ENCODE measurements at places on chromosomes 7 and 10.

- DNase-seq: no peak
Measured at GRCh38 chr7:26006426-26006825, 145.6 kb upstream of the NFE2L3 start.

- DNase-seq: no peak
Measured at GRCh38 chr10:1149793-1150637, 93.8 kb downstream of the WDR37 start.

- no peak for DNase-seq
Measured at GRCh38 chr10:69730251-69731156, 71.2 kb upstream of the COL13A1 start.

DNA sequence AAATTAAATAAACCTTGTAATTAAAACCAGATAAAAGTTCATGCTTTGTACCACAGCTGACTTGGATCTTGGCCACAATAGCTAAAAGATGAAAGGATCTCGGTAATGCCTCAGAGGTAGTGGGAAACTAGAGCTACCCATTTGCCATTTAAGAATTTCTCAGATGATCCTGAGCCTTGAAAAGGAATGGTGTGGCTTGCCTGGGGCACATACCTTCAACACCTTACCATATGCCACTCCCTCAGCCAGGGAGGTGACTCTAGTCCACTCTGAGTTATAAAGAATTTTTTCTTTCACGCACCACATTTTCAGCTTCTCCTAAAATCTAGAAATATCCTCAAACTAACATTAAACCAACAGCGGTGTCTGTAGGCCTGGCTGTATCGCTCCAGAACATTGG is 516.3 kb upstream of the TEX47 start:
- DNase-seq: no peak

DNA sequence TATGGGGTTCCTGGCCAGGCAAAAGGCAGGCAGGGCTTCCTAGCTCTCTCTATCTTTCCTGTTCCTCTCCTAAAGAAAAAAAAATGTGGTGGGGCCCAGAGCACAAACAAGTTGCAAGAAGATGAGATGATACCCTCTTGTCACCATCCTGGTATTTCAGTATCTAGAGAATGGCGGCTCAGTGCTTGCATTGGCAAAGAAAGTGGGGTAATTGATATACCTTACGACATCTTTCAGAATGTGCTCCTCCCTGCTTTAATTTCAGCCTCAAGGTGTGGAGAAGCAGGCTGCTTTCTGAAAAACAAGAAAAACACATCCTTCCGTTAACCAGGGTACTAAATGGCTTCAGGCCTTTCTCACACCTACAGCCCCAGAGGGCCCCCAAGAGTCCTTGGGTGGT is 34.5 kb upstream of the CUX1 start:
- no peak for DNase-seq

DNA sequence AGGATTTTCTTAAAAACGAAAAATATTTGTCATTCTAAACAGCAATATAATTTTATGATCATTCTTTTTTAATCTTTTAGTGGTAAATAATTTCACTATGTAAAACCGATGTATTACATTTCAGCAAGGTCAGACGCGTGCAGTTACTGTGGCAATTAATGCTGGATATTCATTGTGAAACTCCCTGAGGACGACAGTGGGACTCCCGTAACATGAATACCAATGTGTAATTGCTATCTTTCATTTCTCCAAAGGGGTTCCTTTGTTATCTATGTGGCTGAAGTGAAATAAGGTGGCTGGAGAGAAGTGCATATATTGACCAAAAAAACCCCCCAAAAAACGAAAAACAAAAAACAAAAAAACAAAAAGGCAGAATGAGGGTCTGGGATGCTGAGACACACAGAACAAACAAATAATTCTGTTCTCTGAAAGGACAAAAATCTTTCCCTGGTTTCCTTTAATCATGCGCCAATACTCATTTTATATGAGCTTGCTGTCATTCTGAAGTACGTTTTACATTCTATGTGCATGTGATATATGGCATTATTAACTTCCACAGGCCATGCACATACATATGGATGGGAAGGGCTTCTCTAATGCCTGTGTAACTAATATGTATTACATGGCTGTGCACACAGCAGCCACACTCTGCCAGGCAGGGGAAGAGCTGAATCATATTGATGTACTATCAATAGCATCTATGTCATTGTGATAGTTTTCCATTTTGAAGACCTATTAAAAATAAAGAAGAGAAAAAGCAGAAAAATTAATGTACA is 161.4 kb downstream of the RAPGEF5 start:
- DNase-seq: no peak

DNA sequence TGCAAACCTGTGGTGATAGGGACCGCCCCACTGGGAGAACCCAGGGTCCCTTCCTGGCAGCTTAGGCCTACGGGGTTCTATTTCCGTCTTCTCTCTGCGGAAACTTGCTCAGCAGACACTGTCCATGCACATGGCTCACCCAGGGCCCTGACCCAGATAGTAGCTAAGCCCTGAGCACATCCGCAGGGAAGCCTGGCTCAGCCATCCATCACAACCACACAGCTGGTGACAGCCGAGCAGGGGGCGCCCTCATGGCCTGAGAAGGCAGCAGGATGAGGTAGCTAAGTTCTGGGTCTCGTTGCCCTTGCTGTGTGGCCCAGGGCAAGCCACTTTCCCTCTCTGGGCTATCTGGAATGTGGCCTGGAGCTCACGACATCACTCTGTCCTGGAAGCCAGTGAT is 23.3 kb downstream of the NPTX2 start:
- no peak for DNase-seq

- DNase-seq: no peak
Measured at GRCh38 chr7:5477723-5478531, 54.3 kb upstream of the TNRC18 start.

- DNase-seq: no peak
Measured at GRCh38 chr7:45983720-45984255, 62.7 kb upstream of the IGFBP3 start.

DNA sequence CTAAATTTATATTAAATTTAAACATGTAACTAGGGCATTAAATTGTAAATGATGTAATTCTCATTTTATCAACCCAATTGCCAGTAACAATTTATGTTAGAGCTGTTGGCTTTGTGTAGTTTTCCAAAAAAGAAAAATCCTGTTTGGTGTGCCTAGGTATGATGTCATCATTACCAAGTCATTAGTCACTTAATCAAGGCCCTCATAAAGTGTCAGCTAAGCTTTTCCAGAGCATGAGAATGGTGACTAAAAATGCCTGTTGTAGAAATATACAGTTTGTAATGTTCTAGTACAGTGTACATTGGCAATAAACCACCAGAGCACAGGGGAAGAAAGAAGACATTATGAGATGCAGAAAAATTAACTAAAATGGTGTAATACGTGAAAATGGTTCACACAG is 593.8 kb upstream of the ANKRD30A start:
- no peak for DNase-seq

DNA sequence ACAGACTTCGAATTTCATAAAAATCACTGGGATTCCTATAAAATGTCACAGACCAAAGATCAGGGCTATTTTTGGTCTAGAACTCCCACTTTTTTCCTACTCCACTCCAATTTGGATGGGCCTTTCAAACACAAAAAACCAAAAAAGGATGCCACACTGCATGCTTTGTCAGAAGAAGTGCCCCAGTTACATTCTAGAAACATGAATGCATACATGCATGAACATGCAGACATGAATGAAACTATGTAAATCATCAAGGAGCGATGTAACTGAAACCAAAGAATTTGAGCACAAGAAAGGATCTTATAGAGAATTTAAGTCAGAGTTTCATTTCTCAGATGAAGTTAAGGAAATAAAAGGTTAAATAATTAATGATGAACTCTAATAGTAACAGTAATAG is 31.8 kb upstream of the FAM133B start:
- no peak for DNase-seq

- DNase-seq: no peak
Measured at GRCh38 chr7:101465576-101466196, 103.0 kb downstream of the COL26A1 start.

- no peak for DNase-seq
Measured at GRCh38 chr10:12842310-12842709, 159.2 kb downstream of the CCDC3 start.

DNA sequence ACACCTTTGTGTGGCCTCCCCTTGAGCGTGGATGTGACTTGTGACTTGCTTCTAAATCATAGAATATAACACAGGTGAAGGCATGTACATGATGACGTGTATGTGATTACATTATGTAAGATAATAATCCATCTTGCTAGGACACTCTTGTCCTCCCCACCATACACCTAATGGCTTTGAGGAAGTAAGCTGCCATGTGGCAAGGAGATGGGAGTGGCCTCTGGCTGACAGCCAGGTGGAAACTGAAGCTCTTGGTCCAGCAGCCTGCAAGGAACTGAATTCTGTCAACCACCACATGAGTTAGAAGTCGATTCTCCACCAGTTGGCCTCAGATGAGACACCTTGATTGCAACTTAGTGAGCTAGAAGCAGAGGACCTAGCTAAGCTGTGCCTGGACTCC is 67.4 kb upstream of the ELN start:
- DNase-seq: no peak

DNA sequence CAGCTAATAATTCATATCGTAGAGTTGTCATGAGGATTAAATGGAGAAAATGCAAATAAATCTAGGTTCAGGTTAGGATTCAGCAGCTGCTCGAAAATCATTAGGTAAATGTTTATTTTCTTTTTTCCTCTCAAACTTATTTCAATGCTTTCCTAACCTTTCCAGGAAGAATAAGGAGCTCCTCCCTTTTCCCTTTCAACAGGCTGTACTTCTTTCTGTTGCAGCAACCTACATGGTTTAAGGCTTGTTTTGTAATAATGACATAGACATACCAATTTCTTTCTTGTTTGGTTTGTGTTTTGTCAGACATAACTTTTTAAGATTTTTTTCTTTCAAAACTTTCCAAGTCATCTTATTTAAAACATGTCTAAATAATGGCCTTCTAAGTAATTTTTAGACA is 18.2 kb downstream of the GPR141 start:
- no peak for DNase-seq

DNA sequence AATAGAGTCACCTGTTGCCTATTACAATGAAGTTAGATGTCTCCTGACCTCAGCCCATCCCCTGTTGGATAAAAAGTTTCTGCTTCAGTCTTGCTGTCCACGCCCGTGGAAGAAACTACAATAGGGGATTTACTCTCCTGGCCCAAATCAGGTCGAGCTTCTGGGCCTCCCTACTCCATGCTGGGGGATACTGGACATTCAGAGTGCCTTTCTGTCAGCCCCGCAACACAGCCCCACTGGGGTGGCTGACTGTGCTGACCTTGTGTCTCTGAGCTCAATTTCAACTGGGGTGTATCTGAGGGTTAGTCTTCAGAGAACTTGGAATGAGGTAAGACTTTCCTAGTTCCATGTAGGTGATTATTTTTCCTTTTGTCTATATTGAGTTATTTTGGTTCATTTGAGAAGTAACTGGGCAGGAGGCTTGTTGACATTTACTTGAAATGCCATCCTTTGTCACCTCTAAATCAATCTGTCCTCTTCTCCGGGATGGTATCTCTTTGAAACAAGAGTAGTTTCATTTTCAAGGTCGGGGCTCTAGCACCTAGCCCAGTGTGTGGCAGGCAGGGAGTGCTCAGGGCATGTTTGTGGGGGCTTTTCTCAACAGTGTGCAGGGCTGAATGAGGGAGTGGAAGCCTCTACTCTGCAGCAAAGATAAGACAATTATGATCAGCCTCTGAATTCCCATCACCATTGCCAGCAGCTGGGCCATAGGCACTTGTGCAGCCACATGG is 17.7 kb upstream of the CXCL12 start:
- no peak for DNase-seq

- DNase-seq: peak; percentile 47
Measured at GRCh38 chr10:11165591-11166543, 148.2 kb downstream of the CELF2 start.

GRCh38 chr10:44339218-44339617 is 45.7 kb downstream of the CXCL12 start:
- no peak for DNase-seq

DNA sequence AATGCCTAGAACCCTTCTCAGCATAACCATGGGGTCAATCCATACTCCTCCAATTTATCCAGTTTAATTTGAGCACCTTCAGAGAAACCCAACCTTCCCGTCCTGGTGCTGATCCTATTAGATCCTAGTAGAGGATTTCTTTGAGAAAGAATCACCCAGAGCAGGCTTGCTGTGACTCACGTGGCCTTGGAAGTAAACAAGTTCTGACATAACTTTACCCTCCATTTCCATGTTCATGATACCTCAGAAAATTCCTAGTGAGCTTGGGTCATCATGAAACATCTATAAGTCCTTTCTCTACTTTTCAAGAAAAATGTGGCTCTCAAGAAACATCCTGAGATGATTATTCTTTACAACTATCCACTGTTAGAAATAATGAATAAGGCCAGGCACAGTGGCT is 71.7 kb downstream of the PRLHR start:
- DNase-seq: no peak

- DNase-seq: no peak
Measured at GRCh38 chr7:107856806-107857540, 34.0 kb upstream of the DLD start.

DNA sequence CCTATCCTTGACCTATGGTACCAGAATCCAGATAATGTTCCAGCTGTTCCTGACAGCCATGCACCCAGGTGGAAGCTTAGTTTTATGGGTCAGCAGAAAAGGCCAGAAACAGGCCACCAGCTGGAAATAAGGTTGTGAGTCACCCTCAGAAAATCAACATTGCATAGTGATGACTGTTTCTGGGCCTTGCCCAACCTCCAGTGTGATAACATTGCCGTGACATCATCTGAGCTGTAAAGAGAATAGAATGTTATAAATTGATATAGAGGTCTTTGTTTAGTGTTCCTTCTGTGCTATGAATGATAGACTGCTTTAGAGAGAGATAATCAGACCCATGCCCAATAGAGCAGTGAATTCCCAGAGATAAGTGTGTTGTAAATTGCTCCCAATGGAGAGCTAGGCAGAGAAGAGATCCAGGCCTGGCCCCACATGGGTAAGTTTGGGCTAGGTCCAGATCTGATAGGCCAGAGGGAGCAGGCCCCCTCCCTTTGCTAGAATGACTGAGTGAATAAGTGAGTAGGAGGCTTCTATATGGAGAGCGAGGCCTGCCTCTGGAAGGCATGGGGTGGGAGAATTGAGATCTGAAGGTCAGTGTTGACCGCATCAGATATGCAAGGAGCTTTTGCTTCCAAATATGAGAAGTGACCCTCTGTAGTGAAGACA is 14.2 kb upstream of the HPS1 start:
- no peak for DNase-seq

- DNase-seq: no peak
Measured at GRCh38 chr7:134098072-134098471, 29.1 kb upstream of the LRGUK start.

GRCh38 chr7:31939076-31939475 is 131.1 kb downstream of the PDE1C start:
- DNase-seq: no peak

GRCh38 chr7:37659971-37660565 is 23.5 kb upstream of the GPR141 start:
- no peak for DNase-seq

GRCh38 chr7:50475340-50475739 is 25.2 kb upstream of the FIGNL1 start:
- no peak for DNase-seq

GRCh38 chr7:70415179-70415972 is 716.6 kb upstream of the GALNT17 start:
- no peak for DNase-seq
